Uterus (tissue), 4 donors: ENCODE measurements at places on chromosomes 5 and 9. TPM values are rescaled to one million over a fixed set of nuclear protein-coding genes. Genes with fewer than 3 reads are reported as not detected.

SPATA9 gene
- total RNA-seq, result 0.34 TPM

DNA sequence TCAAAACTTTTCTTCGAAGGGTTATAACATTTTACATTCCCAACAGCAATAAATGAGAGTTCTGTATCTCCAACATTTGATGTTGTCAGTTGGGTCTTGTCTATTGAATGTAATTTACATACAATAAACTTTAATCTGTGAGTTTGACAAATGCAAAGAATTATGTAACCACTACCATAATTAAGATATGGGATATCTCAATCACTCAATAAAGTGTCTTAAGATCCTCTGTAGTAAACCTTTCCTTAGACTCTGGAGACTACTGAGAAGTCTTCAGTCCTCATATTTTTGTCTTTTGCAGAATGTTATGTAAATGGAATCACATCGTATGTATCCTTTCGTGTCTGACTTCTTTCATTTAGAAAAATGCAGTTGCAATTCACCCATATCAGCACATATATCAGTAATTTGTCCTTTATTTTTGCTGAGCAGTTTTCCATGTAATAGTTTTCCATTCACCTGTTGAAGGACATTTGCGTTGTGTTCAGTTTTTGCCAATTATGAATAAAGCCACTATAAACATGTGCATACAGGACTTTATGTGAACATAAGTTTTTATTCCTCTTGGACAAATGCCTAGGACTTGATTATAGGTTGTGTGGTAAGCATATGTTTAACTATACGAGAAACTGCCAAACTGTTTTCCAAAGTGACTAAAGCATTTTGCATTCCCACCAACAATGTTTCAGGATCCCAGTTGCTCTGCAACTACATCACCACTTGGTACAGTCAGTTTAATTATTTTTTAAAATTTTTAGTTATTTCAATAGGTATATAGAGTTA is 784.6 kb upstream of the ZNF608 start:
- no peak for DNase-seq

GRCh38 chr9:84659313-84659712 is 10.2 kb upstream of the NTRK2 start:
- DNase-seq, result no peak

LMX1B gene
- total RNA-seq, result not detected

CCL28 gene
- under 0.01 TPM for total RNA-seq

ELAVL2 gene
- not detected for total RNA-seq

GRCh38 chr5:132747616-132748440 is 602 bp downstream of the CCNI2 start:
- no peak for DNase-seq

DNA sequence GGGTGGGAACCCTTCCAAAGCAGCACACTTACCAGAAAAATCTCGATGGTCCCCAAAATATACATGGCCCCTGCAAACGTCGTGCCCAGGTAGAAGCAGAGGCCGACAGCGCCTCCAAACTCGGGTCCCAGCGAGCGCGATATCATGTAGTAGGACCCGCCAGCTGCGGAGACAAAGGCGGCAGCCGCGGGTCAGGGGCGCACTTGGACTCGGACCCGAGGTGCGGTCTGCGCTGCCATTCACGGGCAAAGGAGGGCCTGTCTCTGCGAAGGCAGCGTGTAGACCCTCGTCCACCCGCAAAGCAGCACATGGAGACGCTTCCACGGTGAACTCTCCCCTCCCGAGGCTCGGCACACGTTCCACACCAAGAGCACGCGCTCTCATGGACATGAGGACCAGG is 25.0 kb downstream of the SLC12A7 start:
- no peak for DNase-seq

PELO gene
- 16.5 TPM for total RNA-seq

BAAT gene
- not detected for total RNA-seq

- no peak for DNase-seq
These were observed 22.4 kb downstream of the BOD1 start for GRCh38 chr5:173594061-173594460.

ANKRD18B gene
- not detected for total RNA-seq

WDR38 gene
- not detected for total RNA-seq

DNA sequence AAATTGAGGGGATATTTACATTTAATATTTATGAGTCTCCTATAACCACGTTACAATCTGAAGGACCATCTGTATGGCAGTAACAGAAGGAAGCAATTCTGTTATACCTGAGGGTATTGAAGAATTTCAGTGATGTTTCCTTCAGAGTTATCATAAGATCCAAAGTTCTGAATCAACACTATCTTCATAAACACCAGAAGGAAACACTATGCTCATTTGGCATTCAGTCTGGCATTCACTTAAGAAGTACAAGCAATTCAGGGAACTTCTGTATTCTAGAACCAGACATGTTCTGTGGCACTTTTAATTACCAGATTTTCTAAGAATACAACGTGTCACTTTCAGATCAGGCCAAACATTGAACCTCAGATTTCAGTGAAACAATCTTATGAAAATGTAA is 9.6 kb downstream of the DAB2 start:
- DNase-seq, result no peak

DNA sequence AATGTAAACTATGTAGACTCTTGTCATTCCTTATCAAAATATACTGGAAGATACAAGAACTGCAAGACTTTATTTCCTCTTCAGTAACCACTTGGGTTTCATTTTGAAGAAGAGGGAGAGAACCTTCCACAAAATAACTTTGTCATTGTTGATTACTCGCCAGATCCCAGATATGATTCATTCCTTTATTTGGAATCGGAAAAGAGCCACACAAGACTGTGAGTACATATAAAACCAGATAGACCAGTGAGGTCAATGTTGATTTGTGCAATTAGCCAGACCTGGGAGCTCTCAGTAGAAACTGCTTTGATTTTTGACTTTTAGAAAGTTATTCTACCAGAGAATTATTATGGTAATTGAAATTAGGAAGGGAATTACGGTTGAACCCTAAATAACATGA is 146.1 kb downstream of the TMEM167A start:
- no peak for DNase-seq

GRCh38 chr5:34028349-34028748 is 14.7 kb downstream of the C1QTNF3 start:
- no peak for DNase-seq

GRCh38 chr5:147633173-147633572 is 123.3 kb upstream of the DPYSL3 start:
- no peak for DNase-seq

GRCh38 chr5:52830650-52831049 is 42.9 kb downstream of the ITGA1 start:
- DNase-seq, result no peak

DNA sequence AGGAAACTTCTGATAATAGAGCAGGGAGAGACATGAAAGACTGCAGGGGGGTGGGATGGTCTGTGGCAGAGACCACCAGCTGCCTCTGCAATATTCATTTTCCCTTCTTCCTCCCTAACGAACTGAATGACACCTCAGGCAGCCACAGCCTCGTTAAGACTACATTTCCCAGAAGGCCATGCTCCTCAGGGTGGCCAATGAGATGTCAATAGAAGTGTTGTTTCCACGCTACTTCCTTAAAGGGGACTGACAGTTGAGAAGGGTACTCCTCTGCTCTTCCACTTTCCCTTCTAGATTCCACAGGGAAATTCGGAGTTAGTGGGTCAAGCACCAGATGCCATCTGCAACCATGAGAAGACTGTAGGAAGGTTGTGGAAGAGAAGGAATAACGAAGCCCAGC is 52.0 kb upstream of the DAPK1 start:
- no peak for DNase-seq

GRCh38 chr9:81058782-81059181 is 630.6 kb downstream of the TLE1 start:
- no peak for DNase-seq

GRCh38 chr5:113263545-113263944 is 171.2 kb downstream of the TSSK1B start:
- no peak for DNase-seq

DNA sequence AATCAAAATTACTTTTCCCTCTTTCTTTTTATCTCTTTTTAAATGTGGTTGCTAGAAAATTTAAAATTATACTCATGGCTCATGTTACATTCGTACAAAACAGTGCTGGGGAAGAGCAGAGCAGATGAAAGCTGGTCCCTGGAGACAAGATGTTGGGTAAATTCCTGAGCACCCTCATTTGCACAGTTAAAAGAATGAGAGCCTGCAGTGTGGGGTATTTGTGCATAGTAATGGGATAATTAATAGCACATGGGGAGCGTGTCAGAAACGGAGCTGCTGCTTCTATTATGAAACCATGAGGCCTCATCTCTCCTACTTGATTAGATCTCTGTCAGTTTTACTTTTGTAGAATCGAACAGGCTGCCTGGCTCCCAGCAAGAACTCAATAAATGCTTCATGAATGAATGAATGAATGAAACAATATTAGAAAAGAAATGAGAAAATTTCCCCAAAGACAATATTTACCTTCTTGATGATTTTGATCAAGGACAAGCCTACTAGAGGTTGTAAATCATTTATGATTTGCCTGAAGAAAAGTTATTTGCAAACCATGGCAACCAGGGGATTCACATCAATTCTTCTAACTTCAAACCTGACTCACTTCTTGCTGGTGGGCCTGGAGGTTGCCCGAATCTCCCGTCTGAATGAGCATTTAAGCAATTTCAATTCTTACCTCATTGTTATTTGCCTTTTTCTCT is 177.2 kb upstream of the TUT7 start:
- no peak for DNase-seq

GRCh38 chr5:136981936-136982335 is 517.2 kb downstream of the SPOCK1 start:
- DNase-seq, result no peak

- no peak for DNase-seq
These were observed 188.7 kb downstream of the LURAP1L start for GRCh38 chr9:12963537-12963936.

DBH gene
- 1.3 TPM for total RNA-seq

- no peak for DNase-seq
These were observed 28.4 kb downstream of the CMBL start for GRCh38 chr5:10279328-10279727.

DNA sequence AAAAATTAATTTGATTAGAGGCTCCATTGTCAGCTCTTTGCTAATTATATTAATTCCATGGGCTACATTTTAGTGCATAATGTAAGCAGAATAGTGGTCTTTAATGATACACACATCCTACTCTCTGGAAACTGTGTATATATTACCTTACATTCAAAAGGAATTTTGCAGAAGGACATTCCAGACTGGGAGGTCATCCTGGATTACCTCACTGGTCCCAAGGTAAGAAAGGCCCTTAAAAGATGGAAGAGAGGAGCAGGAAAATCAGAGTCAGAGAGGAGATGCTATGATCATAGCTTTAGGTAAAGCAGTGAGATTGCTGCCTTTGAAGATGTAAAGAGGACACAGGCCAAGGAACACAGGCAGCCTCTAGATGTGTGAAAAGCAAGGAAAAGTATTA is 1180.8 kb downstream of the CDH12 start:
- no peak for DNase-seq
